GM19239 (cell line): ENCODE measurements at places on chromosomes 3 and 15.

GRCh38 chr15:63310646-63311045, 33.2 kb downstream of the APH1B start:
- DNase-seq: no peak

GRCh38 chr3:177618873-177619733, 421.8 kb upstream of the TBL1XR1 start:
- no peak for DNase-seq

DNA sequence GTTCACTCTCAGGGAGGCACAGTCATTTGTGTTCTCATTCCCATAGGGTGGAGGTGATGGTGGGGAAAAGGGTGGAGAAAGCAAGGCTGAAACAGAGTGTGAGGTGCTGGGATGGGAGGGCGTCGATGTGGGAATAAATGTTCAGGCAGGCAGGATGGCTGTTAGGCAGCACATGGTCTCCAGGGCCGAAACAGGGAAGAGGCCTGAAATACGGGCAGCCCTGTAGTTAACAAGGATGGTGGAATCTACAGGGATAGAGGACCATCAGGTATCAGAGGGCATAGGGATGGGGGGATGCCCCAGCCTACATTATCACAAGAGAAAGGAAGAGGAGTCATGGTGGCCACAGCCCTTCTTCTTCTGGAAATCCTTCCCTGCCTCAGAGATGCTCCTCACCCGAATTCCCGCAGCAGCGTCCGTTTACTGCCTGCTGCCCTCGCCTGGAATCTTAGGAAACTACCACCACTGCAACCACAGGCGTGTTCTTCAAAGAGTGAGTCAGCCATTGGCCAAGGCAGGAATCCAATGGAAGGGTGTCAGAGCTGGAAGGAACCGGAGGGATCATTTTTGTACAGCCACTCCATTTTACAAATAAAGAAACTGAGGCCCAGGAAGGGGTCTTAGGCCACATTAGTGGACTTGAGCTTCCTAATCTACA, 49.7 kb upstream of the POMGNT2 start:
- no peak for DNase-seq

GRCh38 chr3:18725668-18726407, 300.7 kb upstream of the SATB1 start:
- DNase-seq: no peak

GRCh38 chr3:125022206-125022605, 33.6 kb downstream of the HEG1 start:
- DNase-seq: no peak

DNA sequence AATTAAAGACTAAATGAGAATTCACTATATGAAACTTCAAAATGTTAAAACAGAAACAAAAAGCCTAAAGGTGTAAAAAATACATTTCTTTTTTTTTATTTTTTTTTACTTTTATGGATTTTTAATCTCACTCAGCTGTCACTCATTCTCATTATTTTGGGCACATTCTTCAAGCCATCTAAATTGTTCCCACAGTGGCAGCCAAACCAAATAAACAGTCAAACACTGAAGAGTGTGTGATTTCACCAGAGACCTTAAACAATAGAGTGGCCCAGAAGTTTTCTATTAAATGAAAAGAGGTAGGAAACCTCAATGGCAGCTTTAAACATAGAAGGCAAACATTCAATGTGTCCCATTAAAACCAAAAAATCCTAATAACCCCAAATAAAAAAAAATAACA, 616.1 kb downstream of the OTOL1 start:
- DNase-seq: no peak

GRCh38 chr15:44532689-44533088, 4.3 kb upstream of the EIF3J start:
- no peak for DNase-seq

GRCh38 chr3:152302521-152303021, 33.8 kb downstream of the MBNL1 start:
- DNase-seq: no peak

DNA sequence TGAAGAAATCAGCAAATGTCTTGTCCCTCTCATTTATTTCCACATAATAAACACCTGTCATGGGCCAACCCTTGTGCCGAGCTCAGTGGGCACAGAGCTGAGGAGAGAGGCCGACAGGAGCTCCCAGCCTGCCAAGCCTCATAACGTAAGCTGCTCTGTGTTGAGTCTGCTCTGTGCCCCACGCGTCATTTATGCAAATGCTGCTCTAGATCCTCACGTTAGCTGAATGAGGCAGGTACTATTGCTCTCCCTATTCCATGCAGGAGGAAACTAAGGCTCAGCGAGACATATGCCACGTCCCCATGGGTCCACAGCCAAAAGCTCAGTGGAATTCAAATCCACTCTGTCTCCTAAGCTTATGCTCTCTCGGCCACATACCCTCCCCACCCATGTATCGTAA, 41.5 kb downstream of the EFCAB12 start:
- DNase-seq: no peak

DNA sequence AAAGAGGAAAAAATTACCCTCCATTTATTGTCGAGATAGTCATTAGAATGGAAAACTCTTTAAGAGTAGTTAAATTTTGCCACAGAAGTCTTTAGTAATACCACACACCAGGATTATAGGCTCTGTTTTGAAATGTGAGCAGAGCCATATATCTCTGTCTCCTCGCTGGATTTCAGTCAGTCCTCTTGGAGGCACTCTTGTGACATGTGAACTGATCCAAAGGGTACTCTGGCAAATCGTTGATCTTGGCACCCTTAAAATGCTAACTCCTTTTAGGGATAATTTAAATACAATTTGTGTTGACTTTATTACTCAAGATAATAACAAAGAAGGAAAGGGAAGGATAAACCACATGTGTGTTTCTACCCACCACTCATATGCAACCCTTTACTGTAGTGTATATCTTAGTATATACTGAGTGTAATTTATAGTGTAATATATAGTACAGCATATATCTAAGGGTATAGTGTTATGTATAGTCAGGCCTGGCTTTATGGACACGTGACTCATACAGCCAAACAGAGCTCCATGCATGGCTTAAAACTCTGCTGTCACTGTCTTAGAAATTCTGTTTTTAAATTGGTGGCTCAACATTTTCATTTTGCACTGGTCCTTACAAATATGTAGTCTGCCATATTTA, 12.3 kb upstream of the KPNA4 start:
- DNase-seq: no peak

DNA sequence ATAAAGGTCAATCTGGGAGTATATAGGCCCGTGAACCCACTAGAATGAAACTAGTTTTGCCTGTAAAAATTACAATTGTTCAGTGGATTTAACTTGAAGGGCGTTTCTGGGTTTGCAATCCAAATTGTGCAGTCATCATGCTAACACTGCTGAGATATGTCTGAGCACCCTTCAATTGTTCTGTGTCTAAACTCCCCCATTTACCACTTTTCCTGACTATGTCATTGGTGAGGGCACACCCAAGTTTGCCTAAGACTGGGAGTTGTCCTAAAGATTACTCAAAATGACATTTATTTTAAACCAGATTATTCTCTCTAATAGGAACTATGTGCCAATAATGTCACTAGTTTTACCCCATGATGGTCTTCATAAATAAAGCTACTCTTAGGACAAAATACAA, 54.6 kb downstream of the EMC4 start:
- no peak for DNase-seq

- DNase-seq: peak; percentile 77
Measured at GRCh38 chr3:43378066-43378935, 92.0 kb downstream of the SNRK start.

- no peak for DNase-seq
Measured at GRCh38 chr15:45918839-45919238, 284.0 kb downstream of the SQOR start.

- DNase-seq: no peak
Measured at GRCh38 chr3:144502402-144502801, 530.8 kb downstream of the DIPK2A start.
